ENCODE measurements at places on chromosomes 4 and X. TPM values are rescaled to one million over a fixed set of nuclear protein-coding genes. Genes with fewer than 3 reads are reported as not detected.
A peak's percentile ranks its signal among the peaks of the same experiment; 100 is the strongest.

The OTOP1 gene
- not detected for total RNA-seq

The HS3ST1 gene
- total RNA-seq = 0.17 TPM

The SLC10A4 gene
- not detected for total RNA-seq

GRCh38 chr4:117134386-117134785 is 49.0 kb upstream of the TRAM1L1 start:
- DNase-seq = no peak

DNA sequence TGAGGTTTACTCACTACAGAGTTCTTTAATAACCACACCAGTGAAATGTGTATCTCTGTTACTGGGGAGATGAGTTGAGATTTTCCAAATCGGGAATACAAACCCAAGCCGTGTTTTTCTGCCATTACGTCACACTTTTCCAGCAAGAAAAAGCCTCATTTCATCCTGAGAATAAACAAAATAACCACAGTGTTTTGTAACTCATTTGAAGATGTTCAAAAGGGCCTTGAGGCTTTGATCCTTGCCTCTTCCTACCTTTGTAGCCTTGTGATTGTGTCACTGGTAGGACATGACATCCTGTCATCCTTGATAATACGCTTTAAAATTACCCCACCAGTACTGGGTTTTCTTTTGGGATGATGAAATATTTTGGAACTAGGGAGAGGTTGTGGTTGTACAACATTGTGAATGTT is 2.9 kb downstream of the USP11 start:
- no peak for DNase-seq

GRCh38 chr4:41964401-41964800 is 17.2 kb upstream of the DCAF4L1 start:
- DNase-seq = no peak

DNA sequence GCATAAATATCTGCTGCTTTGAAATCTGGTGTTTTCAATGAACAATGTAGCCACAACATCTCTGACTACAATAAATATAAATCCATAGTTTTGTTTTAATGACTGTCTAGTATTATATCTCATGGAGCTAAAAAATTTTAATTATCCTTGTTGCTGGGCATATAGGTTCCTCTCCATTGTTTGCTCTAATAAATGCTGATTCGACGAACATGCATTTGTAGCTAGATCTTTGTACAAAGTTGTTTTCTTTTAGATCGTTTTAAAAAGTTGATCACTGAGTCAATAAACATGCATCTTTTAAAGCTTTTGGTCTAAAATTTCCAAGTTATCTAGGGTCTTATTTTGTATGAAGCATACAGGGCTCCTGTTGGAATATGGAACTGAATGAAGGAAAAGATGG is 130.5 kb upstream of the GPR101 start:
- DNase-seq = no peak

DNA sequence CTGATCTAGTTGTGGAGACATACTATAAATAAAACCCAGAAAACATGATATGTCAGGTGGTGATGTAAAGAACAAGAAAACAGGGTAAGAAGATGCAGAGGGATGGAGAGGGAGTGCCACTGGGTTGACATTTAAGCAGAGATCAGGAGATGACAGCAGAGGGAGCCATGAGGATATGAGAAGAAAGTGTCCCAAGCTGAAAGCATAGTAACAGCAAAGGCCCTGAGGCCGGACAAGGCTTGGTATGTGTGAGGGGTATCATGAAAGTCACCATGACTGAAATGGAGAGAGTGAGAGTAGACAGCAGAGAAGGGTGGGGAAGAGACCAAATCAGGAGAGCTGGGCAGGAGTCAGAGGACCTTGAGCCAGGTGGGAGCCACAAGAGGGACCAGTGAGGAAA is 3.4 kb downstream of the GPKOW start:
- DNase-seq = peak; percentile 20

Data from dermis blood vessel endothelial cell (primary cell).